ENCODE measurements at places on chromosomes 4 and X.
A peak's percentile ranks its signal among the peaks of the same experiment; 100 is the strongest.

- DNase-seq, result peak; percentile 78
These were observed at the start of gene HERC5 for GRCh38 chr4:88456670-88457306. TSS of gene HERC5 (plus strand) at chr4:88457119. CDS start at chr4:88457270, 151 bp downstream.

DNA sequence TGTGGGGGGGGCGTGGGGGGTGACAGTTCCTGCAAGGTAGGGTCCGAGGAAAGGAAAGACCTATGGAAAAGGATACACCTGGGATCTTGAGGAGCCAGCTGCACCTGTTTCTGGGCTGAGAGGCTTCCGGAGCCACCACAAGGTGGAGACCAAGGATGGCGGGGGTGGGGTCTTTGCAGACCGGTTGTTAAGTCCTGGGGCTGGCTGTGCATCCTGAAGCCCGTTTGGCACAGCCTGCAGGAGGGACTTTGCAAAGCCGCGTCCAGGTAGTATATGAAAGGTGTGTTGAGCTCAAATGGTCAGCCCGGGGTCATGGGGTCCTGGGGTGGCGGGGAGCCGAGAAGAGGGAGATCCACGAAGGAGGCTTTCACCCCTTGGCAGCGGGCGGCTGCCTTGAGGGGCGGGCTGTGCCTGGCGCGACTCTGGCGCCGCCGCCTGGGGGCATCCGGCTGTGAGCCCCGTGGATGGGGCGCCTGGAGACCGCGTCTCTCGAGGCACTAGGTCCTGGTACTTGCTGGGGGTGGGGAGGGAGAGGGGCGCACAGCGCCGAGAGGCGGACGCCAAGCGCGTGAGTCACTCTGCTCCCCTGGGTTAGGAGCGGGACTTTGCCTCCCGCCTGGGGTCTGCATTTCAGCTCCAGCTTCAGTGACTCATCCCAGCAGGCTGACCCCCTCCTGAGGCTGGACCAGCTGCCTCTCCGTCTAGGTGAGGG, 58.2 kb upstream of the DYNLT3 start:
- no peak for DNase-seq

- no peak for DNase-seq
These were observed 108.4 kb upstream of the FSTL5 start for GRCh38 chr4:162272215-162272614.

GRCh38 chr4:39044956-39045826, 13.0 kb upstream of the TMEM156 start:
- peak; percentile 18 for DNase-seq

DNA sequence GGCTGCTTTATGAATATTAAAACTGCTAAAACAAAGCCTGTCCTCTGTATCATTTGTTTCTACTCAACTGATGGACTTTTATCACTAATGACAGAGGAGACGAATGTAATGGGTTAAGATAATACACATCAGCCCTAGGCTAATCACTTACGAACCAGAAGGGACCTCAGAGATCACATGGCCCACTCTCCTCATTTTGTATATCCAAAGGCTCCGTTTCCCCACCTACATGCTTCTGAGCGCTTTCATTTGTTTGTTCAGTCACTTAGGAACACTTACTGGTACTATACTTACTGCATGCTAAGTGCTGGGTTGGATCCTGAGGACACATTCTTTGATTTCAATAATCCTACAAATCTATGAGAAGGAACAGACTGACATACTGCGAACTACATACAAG, 169.3 kb downstream of the CEP135 start:
- no peak for DNase-seq

DNA sequence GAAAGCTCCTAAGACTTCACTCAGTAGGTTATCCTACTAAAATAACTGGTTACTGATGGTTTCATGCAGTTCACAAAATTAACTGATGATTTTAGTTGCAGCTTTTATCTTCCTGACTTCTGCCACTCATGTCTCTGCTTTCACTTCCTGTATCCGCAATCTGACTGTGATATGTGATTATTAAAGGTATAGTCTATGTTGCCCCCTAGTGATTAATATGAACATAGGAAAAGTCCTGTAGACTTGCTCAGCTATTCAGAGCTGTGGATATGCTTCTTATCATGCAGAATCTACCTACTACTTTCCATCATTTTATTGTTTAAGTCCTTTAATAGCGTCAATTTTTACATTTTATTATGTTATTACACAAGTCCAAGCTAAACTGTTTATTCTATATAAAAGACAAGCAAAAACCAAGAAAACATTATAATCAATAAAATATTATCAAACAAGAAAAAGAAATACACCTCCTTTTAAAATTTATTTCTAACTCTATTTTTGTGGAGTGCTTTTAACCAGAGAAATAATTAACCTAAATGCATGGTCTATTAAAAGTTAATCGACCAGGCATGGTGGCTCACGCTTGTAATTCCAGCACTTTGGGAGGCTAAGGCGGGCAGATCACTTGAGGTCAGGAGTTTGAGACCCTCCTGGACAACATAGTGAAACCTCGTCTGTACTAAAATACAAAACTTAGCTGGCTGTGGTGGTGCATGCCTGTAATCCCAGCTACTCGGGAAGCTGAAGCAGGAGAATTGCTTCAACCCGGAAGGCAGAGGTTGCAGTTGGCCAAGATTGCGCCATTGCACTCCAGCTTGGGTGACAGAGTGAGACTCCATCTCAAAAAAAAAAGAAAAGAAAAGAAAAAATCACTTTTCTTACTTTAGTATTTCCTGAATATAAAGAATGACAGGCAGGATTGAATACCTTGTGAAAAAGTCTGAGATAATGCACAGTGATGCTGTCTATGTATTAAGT, 40.4 kb upstream of the TLR2 start:
- DNase-seq, result no peak

DNA sequence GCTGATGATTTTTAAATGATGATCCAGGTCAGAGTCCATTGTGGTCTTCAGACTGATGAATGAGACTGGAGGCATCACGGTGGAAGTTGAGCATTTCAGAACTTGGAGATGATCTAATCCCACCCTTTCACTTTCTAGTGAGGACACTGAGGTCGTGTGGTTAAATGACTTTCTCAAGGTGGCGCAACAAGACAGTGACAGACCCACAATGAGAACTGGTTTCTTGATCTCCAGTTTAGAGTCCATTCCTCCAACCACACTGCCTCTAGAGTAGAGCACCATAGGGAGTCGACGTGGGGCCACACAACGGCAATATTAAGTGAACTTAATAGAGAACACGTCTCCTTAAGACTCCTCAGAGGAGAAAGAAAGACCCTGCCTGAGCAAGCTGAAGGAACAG, 381.0 kb downstream of the UNC5C start:
- no peak for DNase-seq

DNA sequence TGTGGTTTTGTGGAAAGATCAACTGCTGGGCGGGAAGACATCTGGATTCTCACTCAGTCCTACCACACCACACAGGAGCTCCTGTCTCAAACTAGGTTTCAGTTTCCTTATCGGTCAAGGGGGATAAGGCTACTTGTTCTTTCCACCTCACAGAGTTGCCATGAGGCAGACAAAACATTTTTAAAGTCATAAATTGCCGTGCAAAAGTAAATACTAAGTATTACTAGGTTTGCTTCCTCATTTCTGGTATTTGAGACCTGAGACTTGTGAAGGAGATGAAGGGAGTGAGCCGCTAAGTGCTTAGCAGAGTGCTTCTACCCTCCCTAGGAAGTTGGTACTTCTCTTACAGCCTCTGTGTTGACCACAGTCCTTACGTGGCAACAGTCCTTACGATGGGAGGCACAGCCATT, 1.5 kb downstream of the LAP3 start:
- DNase-seq, result no peak

- DNase-seq, result no peak
These were observed 367.5 kb upstream of the GRID2 start for GRCh38 chr4:91936311-91936710.
